ENCODE measurements at places on chromosomes 3 and 15. TPM values are rescaled to one million over a fixed set of nuclear protein-coding genes. Genes with fewer than 3 reads are reported as not detected.

GRCh38 chr3:14174483-14174882, 3.9 kb downstream of the XPC start:
- DNase-seq, result no peak
- peaks cover 19% of the 10 kb centered on the region for H3K36me3 ChIP-seq
- peak overlapping the region; percentile 53 for H3K4me3 ChIP-seq
- peaks cover 63% of the 10 kb centered on the region for H3K4me1 ChIP-seq

DNA sequence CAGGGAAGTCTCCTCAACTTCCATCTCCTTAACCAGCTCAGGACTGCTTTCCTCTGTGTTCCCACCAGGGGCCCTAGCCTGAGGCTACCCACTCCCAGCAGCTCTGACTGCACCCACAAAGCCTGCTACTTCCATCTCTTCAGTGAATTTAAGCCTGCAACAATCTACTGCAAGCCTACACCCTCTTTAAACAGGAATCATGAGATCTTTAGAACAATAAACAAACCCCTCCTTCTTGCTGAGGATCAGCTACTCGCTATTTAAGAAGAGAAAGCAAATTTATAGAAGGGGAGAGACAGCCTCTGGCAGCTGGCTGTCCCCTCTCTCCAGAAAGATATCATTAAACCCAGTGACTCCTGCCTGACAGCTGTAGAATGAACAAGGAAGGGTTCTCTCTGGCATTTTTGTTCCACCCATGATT, 51.9 kb downstream of the ARHGAP31 start:
- no peak overlapping the region for H3K4me3 ChIP-seq
- no peaks in the 10 kb centered on the region for H3K36me3 ChIP-seq
- no peak for DNase-seq

DNA sequence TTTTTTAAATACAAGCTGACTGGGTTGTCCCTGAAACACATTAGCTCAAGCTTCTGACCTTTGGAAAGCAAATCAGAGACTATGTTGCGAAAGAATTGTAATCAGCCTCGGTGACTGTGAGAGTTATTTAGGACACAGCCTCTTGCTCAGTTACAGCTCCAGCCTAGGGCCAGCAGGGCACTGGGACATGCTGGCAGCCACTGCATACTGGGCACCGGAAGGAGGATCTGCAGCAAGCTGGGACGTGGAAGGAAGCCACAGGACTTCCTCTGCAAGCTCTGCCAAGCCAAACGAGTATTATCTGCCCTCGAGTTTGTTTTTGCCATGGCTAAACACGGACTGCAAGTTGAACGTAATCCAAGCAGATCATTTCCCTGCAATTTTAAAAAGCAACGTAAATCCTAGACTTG, 24.4 kb upstream of the COPG1 start:
- DNase-seq, result peak; percentile 22
- H3K27me3 ChIP-seq, result no peaks in the 10 kb centered on the region
- H3K4me1 ChIP-seq, result peaks cover 33% of the 10 kb centered on the region
- no peaks in the 10 kb centered on the region for H3K36me3 ChIP-seq

DNA sequence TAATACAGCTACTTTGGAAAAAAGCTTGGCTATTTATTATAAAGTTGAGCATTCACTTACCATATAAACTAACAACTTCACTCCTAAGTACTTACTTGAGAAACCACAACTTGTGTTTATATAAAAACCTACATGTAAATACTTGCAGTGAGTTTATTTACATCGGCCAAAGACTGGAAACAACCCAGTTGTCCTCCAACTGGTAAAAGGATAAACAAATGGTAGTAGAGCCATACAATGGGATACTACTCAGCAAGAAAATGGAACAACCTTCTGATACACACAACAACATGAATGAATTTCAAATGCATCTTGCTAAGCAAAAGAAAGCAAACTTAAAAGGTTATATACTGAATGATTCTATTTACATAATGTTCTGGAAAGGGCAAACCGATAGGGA, 63.7 kb downstream of the SLC7A14 start:
- peaks cover 51% of the 10 kb centered on the region for H3K27me3 ChIP-seq
- H3K4me3 ChIP-seq, result no peak overlapping the region
- no peaks in the 10 kb centered on the region for H3K36me3 ChIP-seq
- H3K4me1 ChIP-seq, result peaks cover 7% of the 10 kb centered on the region
- DNase-seq, result no peak
- no peak overlapping the region for H3K27ac ChIP-seq

DNA sequence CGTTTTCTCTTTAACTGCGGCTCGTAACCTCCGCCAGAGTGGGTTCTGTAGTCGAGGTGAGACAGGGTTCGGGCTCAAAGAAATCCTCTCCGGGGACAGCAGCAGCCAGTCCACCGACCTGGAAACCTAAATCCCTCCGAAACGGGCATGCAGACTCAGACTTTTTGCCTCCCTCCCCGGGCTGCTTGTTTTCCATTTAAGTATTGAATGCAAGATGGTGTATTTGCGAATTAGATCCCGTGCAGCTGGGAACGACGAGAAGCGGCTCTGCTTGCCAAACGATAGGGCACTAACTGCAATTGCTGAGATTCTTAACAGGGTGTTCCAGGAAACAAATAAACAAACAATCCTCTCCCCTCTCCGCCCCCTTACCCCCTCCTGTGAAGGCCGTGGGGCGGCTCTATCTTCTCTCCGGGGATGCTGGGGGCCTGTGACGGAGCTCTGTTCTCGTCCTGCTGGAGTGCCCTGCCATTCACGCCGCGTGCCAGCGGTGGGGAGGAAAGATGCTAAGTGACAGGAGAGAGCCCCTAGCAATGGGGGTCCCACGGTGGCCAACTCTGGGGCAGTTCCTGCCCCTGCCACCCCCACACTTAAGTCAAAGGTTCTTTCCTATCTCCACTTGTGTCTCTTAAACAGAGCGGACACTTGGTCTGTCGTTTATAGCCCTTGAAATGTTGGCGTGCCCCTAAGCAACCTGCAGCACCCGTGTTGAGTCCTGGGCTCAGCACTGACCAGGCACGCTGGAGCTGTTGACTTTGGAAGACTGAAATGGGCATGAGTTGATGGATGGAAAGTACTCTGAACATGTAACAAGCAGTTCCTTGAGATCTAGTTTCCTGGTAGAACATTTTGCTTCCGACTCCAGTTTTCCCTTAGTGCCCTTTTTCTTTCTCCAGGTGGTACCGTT, 1.3 kb upstream of the ETV5 start:
- H3K4me3 ChIP-seq, result peak overlapping the region; percentile 96
- H3K4me1 ChIP-seq, result peaks cover 43% of the 10 kb centered on the region
- DNase-seq, result no peak
- no peaks in the 10 kb centered on the region for H3K36me3 ChIP-seq

DNA sequence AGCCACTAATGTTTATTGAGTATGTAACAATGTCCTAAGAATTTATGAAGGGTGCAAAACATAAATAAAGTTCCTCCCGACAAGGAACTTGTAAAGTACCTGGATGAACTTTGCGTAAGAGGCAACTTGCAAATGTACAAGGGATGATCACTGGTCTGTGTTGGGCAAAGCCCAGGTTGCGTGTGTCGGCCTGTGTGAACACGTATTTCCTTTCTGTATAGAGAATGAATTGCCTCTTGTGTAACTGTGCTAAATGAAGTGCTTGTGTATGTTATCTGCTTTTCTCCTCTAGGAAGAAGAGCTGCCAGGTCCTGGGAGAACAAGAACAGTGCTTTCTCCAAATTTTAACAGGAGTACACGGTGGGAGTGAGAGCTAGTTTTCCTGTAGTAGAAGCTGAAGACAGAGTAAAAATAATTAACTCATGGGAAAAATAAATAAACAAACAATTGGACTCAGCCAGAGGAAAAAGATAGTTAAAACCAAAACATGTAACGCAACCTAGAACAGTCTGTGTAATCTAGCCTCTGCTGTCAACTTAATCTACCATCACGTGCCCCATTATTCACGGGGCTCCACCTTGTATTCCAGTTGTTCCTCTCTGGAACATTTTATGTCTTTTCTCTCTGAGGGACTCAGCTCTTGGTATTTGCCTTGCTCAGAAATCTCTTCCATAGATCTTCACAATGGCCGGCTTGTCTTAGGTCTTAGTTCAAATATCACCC, 83.7 kb upstream of the RASGRP1 start:
- H3K27me3 ChIP-seq, result no peaks in the 10 kb centered on the region
- peaks cover 16% of the 10 kb centered on the region for H3K36me3 ChIP-seq
- H3K4me3 ChIP-seq, result peak overlapping the region; percentile 4
- peaks cover 85% of the 10 kb centered on the region for H3K4me1 ChIP-seq
- H3K27ac ChIP-seq, result peak overlapping the region; percentile 7
- DNase-seq, result no peak

DNA sequence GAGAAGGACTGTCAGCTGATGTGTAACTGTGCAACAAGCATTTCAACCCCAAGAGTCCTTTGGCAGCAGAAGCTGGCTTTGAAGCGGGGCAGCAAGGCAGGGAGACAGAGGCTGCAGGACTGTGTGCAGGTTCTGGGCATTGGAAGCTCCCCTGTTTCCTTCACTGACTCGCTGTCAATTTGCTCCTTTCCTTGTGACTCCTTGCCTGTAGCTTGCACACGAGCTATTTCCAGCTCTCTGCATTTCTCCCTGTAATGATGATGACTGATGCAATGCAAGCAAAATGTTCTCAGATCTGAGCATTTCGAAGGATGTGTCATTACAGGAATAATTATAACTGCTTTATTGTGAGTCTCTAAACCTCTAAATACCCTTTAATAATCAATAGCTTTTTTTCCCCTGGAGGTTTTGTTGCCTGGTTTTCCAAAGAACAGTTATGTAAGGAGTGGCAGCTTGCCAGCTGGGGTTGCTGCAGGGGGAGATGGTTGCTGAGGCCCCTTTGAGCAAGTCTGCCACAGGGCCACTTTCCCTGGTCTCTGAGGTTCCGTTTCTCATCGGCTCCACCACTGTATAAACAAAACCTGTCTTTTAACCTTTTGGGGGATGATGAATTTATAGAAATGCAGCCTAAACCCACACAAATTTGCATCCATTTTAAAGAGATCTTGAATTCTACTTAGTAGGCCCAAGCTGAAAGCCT, 2.8 kb downstream of the APOD start:
- DNase-seq, result peak; percentile 18
- no peak overlapping the region for H3K27ac ChIP-seq
- H3K4me3 ChIP-seq, result no peak overlapping the region

DNA sequence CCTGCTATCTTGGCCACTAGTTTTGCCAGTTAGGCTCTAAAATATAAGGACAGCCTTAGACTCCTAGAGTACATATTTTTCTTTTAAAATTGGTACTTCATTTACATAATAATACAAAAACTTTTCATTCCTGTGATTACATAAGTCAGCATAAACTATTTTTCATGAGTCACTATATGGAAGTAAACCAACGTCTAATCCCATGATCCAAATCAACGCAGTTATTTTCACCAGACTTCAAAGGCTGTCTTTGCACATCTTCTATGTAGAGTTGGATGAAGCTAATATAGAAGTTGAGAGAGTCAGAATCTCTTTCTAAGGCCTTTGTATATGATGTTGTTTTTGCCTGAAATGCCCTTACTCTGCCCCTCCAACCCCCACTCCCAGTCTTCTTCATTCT, 7.6 kb upstream of the MFSD1 start:
- H3K4me3 ChIP-seq, result no peak overlapping the region
- peaks cover 5% of the 10 kb centered on the region for H3K4me1 ChIP-seq
- no peaks in the 10 kb centered on the region for H3K36me3 ChIP-seq
- no peak for DNase-seq
- no peaks in the 10 kb centered on the region for H3K27me3 ChIP-seq

GRCh38 chr3:179676081-179676480, 23.2 kb downstream of the USP13 start:
- no peak overlapping the region for H3K27ac ChIP-seq
- no peak overlapping the region for H3K4me3 ChIP-seq
- no peaks in the 10 kb centered on the region for H3K36me3 ChIP-seq
- H3K27me3 ChIP-seq, result no peaks in the 10 kb centered on the region
- DNase-seq, result no peak
- H3K4me1 ChIP-seq, result no peaks in the 10 kb centered on the region

GRCh38 chr3:100053951-100054620, 60.2 kb downstream of the FILIP1L start:
- no peaks in the 10 kb centered on the region for H3K4me1 ChIP-seq
- H3K36me3 ChIP-seq, result no peaks in the 10 kb centered on the region
- H3K27ac ChIP-seq, result no peak overlapping the region
- H3K4me3 ChIP-seq, result no peak overlapping the region

DNA sequence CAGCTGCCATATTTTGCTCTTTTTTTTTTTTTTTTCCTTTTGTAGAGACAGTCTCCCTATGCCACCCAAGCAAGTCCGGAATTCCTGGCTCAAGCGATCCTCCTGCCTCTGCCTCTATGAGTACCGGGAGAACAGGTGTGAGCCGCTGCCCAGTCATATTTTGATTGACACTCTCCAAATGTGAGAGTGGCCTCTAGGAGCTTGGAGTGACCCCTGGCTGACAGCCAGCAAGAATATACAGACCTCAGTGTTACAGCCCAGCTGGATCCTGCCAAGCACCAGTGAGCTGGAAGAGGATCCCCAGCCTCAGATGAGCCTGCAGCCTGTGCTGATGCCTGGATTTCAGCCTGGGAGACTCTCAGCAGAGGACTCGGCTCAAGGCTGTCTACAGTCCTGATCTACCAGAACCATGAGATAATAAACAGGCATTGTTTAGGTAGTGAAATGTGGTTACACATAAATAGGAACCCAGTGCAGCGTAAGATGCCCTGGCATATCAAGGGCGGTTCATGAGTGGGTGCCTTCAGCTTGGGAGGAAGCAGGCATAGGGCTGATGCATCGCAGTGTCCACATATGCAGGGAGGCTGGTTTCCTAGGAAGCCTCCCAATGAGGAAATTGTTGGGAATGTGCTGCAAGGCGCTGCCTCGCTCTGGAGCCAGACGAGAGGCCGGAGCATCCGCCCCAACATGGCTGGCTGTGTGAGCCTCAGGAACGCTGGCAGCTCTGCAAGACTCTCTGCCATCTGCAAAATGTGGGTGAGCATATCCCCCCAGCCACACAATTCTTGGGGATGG, 38.9 kb upstream of the ATP10A start:
- peaks cover 21% of the 10 kb centered on the region for H3K4me1 ChIP-seq
- no peaks in the 10 kb centered on the region for H3K36me3 ChIP-seq
- no peak overlapping the region for H3K4me3 ChIP-seq
- H3K27me3 ChIP-seq, result no peaks in the 10 kb centered on the region
- no peak overlapping the region for H3K27ac ChIP-seq

GRCh38 chr3:64827019-64827418, 139.2 kb upstream of the ADAMTS9 start:
- no peak for DNase-seq
- H3K4me3 ChIP-seq, result no peak overlapping the region
- no peaks in the 10 kb centered on the region for H3K36me3 ChIP-seq
- no peaks in the 10 kb centered on the region for H3K4me1 ChIP-seq
- no peaks in the 10 kb centered on the region for H3K27me3 ChIP-seq
- H3K27ac ChIP-seq, result no peak overlapping the region

DNA sequence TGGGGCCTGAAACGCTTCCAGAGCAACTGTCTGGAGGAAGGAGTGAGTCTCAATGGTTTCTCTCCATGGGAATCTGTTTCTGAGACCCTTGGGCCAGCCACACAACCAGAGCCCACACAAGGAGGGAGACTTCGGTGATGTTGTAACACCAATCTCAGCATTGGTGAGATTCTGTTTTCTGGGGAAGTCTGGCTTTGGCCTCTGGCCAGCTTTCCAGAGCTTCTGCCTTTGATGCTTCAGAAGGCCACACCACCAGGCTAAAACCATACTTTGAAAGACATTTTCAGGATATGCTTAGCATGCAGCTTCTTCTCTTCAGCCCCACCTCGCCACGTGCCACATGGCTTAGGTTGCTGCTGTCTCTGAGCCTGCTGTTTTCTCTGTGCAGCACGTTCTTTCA, 3.6 kb upstream of the EEFSEC start:
- H3K27ac ChIP-seq, result no peak overlapping the region
- H3K4me1 ChIP-seq, result peaks cover 22% of the 10 kb centered on the region
- H3K27me3 ChIP-seq, result no peaks in the 10 kb centered on the region

Gene CISH
- total RNA-seq, result 271 TPM

Gene COL7A1
- total RNA-seq, result 5.3 TPM

Gene WDR48
- 53.3 TPM for total RNA-seq

Gene RASA2
- total RNA-seq, result 34.4 TPM

Gene PCLAF
- 77.7 TPM for total RNA-seq

Gene GOLGA6L9
- 5.1 TPM for total RNA-seq
